ENCODE measurements at places on chromosomes 3 and 15. TPM values are rescaled to one million over a fixed set of nuclear protein-coding genes. Genes with fewer than 3 reads are reported as not detected.

- ATAC-seq = no peak
Measured at GRCh38 chr3:25863416-25863959, 73.6 kb downstream of the OXSM start.

GRCh38 chr3:100030346-100030745, 84.0 kb downstream of the FILIP1L start:
- ATAC-seq = peak; percentile 96

DNA sequence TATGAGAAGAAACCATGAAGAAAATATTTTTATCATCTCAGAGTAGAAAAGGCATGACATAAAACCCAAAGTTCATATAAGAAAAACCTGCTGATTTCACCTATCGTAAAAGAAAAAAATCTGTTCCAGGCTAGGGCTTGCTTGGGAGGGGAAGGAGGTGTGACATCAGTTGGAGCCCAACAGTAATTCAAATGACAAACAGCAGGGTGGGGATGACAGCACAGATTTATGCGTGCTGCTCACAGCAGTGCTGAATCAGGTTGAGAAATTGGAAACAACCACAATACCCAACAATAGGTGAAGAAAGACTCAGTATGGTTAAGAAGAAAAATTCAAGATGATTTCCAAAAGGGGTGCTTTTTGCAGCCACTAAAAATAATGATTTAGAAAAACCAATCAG, 172.4 kb downstream of the PDE8A start:
- peak; percentile 81 for ATAC-seq

Gene SPRED1
- total RNA-seq = 10.0 TPM

GRCh38 chr3:5022966-5023776, 43.9 kb downstream of the BHLHE40 start:
- ATAC-seq = peak; percentile 58

DNA sequence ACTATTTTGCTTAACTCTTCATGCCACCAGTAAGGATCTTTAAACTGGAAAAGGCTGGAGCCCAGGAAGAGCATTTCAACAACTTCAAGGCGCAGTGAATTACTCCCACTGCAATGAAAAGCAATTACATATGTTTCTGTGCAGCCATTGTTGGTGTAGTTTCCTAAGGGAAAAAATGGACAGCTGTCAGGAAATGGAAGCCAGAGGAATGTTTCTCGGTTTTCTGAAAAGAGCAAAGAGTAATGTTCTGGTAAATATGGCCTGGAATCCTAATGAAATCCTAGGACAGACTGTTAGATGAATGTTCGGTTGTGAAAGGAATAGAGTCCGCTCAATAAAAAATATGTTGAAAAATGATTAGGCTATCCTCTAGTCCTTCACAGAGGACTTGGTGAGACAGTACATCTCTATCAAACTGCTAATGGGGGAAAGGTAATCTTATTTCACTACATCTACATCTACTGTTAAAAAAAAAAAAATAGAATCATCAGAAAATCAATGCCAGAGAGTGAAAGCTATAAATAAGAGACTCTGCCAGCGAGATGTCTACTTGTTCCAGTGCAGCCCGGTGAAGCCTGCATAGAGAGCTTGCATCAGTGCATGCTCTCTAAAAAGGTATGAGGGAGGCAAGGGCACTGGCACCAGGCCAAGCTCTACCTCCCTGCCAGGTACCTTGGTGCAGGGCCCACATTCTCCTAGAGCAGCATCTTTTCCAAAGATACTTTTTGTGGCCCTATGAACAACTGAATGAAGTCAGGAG, 68.2 kb upstream of the TJP1 start:
- ATAC-seq = no peak

DNA sequence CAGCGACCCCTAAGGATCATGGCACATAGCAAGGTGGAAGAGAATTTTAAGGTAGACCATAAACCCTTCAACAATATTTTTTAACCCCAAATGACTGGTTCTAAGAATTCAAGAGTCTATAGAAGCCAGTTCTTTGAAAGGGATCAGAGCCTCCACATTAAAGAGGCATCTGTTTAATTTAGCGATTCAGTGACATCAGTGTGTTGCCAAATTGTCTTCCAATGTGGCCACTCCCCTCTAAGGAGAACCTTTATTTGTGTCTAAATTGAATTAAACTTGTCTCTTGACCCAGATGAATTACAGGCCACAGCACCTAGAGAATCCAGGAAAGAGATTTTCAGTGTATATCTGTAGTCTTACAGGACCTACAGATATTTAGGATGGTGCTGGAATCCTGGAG, 6.6 kb upstream of the SH3BP5 start:
- ATAC-seq = no peak

DNA sequence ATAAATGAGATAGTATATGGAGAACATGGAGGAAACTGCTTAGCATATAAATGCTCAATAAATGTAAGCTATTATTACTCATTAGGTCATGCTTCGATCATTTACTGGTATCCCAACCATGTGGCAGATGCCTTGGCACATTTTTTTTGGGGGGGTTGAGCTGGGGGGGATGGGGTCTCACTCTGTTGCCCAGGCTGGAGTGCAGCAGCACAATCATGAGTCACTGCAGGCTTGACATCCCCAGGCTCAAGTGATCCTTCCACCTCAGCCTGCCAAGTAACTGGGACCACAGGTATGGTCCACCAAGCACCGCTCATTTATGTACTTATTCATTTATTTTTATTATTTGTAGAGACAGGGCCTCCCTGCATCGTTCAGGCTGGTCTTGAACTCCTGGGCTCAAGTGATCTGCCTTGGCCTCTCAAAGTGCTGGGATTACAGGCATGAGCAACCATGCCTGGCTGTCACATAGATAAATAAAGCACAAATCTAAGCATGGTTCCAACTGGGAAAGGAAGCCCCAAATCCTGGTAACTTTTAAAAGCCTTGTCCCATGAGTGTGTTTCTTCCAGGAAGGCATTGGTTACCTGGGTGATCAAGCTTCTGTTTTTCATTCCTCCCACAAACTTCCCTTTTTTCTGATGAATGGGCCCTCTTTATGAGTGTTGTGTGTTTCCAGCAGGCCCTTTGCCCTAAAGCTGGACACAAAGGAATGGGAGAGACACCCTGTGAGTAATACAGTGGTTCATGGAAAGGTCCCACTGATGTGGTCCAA, 147.4 kb upstream of the UMPS start:
- ATAC-seq = no peak

Gene NPAP1
- total RNA-seq = not detected

- no peak for ATAC-seq
Measured at GRCh38 chr3:192482809-192483208, 244.5 kb downstream of the FGF12 start.

Gene TIGIT
- 0.08 TPM for total RNA-seq

Gene C3orf18
- 0.68 TPM for total RNA-seq

DNA sequence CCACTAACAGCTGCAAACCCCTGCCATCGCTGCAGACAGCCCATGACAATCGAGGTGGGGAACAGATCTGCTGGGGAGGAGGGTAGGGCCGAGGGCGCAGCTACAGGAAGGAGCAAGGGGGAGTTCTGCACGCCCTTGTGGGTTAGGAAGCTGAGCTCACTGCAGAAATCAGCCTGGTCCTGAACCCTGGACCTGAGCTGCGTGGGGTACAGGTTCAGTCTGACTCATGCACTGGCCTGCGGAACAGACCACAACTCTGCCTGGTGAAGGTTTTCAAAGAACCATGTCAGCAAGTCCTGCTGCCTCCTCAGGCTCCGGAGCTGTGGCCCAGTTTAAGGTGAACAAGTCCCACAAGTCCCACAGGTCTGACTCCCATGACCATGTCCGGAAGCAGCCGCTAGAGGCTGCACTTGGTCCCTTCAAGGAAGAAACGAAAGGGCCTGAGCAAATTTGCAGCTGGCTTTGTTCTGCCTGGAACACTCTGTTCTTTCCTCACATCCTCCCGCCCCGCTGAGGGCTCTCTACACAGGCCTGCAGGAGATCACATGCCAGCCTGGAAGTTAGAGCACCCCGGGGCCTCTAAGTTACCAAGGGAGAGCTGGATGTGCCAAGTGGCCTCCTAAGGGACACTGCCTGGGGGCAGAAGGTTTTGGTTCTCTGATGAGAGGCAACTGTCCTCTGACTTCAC, 49.4 kb upstream of the AKAP13 start:
- peak; percentile 95 for ATAC-seq

Gene HAPLN3
- total RNA-seq = 5.6 TPM

Gene SLC2A2
- total RNA-seq = not detected

Gene KLHL40
- not detected for total RNA-seq

Gene TYRO3
- 13.4 TPM for total RNA-seq

DNA sequence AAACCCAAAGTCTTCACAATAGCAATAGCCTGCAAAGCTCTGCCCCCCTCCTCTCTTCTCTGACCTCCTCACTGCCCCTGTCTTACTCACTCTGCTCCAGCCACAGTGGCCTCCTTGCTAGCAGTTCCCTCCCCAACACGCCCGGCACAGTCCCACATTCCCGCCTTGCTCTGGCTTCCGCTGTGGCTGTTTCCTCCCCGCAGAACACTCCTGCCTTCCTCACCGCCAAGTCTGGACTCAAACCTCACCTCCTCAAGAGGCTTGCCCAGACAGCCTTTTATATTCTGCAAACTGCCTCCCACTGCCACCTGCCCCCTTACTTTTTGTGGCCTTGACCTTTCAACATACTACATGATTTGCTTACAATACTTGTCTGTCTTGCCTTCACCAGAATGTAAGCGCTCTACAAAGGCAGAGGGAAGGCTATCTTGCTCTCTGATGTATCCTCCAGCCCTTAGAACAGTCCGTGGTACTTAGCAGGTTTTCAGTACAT, 406 bp upstream of the MPI start:
- ATAC-seq = peak; percentile 3

Gene LSG1
- total RNA-seq = 21.6 TPM

- no peak for ATAC-seq
Measured at GRCh38 chr3:52221563-52222318, 3.7 kb downstream of the TLR9 start.

DNA sequence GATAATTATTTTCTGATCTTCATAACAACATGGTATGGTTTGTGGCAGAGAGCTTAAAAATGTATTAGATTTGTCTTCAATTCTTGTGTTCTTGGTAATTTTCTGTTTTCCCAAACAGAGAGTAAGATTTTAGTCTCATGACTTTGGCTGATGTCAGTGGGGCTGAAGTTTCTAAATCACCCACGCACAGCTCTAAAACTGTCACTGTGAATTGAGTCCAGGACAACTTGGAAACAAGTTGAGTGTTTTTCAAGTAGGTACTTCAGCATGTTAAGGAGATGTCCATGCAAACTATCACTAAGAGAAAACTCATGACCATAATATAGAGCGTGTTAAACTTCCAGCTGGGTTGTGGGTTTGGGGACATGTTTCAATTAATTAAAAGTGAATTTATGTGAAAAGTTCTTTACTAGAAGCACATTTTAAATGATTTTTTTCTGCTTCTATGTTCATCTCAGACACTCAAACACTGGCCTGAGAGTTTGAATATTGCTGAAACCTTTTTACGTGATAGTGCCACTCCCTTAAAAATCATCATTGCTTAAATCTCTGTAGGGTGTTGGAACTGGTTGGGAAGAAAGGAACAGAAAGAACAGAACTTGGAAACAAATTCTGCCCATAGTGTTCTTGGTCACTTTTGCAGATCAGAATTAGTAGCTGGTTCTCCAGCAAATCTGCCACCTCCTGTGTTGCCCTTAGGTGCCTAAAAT, 89.8 kb downstream of the KLHL25 start:
- ATAC-seq = no peak

Gene C2CD4A
- 0.44 TPM for total RNA-seq

Measured in esophagus mucosa (tissue), 1 donor.